Right ventricle myocardium inferior (tissue), 1 donor: ENCODE measurements at places on chromosomes 13 and 19. TPM values are rescaled to one million over a fixed set of nuclear protein-coding genes. Genes with fewer than 3 reads are reported as not detected.

C5AR1 gene
- total RNA-seq, result 5.0 TPM

PTGER1 gene
- total RNA-seq, result not detected

PBX4 gene
- not detected for total RNA-seq

KCNRG gene
- total RNA-seq, result 0.22 TPM

LILRA6 gene
- total RNA-seq, result 2.7 TPM

DNA sequence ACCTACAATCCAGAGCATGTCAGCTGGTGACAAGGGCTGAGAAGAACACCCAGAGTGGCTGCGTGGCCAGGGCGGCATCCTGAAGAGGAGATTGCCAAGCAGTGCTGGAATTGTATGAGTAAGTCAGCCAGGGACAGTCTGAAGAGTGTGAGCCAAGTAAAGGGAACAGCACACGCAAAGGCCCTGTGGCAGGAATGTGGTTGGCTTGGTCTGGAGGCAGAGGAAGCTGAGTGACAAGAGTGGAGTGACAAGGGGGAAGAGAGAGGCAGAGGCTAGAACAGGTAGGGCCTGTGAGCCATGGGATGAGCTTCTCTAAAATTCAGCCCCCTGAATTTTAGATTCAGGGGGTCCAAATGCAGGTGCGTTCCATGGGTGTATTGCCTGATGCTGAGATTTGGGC is 53.7 kb upstream of the UQCRFS1 start:
- DNase-seq, result no peak

- DNase-seq, result no peak
Observed at GRCh38 chr13:112931028-112931934, 37.7 kb upstream of the MCF2L start.

DNA sequence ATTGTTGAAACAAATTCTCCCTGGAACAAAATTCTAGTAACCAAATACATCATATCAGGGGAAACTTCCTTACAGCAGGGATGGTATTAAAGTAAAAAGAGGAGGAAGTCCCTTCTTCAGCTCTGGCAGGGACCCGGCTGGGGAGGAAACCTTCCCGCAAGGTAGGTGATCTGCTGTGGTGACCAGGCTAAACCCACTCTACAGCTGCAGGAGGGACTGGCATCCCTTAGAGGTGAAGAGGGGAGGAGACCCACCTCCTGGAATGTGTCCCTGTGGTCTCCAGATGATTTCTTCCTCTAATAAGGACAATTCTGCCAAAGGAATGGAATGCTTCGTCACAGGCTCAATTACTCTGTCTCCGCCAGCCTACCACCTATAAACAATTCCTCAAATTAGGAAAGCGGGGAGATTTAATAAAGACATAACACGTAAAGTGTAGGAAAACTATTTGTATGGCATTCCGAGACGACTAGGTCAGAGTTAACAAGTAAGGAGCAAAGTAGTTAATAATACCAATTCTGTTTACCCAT is 637 bp upstream of the PDS5B start:
- DNase-seq, result no peak

GRCh38 chr19:1690699-1691307 is 38.4 kb upstream of the TCF3 start:
- peak; percentile 74 for DNase-seq

DNA sequence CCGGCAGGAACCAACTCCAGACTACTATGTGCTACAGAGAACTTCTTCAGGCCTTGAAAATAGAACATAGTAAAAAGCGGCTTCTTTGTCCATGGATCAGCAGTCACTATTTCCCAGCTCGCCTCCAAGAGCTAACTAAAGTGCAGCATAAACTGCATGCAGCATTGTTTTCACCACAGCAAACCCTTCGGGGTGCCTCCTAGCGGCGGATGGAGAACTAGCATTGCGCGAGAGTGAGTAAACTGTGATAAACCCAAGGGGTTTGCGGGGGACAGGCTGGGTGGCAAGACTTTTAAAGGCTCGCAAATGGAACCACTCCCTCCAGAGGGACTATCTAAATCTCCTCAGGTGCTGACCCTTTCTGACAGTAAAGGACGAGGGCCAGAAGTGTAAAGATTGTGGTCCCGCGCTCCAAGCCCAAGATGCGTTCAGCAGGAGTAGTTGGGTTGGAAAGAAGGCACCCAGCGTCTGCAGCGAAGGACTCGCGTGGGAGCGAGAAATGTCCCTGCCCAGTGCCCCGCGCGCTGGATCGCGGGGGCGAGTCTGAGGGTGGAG is 21.5 kb upstream of the SGCG start:
- DNase-seq, result no peak

DNA sequence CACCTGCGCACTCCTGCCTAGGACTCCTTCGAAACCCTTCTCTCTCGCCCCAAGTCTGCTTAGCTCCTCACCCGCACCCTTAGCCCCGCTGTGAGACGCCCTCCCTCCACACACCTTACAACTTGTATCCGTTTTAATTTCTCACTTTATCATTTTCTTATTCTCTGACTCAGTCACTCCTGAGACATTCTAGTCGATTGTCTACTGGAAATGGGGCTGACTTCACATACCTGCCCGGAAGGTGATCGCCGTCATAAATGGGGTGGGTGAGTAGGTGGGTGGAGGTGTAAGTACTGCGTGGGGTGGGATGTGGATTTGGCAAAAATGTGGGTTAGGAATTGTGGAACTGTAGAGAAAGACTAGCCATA is 714 bp downstream of the NDFIP2 start:
- DNase-seq, result no peak

GRCh38 chr13:112194579-112194978 is 127.6 kb downstream of the SOX1 start:
- no peak for DNase-seq

- no peak for DNase-seq
Observed at GRCh38 chr19:17718550-17718946, 732 bp upstream of the MAP1S start.

DNA sequence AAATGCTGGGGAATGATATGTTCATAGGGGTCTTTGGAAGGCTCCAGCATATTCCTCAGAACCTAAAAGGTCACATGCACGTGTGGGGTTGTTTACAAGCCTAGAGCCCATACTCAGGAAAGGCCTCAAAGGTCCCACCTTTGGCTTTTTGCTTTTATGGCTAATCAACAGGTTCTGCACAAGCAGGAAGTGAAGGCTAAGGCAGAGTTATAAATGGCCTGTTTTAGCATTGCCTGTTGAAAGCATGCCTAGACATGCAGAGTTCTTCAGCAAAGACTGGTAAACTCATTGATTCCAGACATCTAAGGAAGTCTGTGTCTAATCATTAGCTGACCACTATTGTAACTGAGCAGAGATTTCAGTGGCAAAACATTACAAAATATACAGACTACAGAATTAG is 198.3 kb downstream of the KCNRG start:
- no peak for DNase-seq

DNA sequence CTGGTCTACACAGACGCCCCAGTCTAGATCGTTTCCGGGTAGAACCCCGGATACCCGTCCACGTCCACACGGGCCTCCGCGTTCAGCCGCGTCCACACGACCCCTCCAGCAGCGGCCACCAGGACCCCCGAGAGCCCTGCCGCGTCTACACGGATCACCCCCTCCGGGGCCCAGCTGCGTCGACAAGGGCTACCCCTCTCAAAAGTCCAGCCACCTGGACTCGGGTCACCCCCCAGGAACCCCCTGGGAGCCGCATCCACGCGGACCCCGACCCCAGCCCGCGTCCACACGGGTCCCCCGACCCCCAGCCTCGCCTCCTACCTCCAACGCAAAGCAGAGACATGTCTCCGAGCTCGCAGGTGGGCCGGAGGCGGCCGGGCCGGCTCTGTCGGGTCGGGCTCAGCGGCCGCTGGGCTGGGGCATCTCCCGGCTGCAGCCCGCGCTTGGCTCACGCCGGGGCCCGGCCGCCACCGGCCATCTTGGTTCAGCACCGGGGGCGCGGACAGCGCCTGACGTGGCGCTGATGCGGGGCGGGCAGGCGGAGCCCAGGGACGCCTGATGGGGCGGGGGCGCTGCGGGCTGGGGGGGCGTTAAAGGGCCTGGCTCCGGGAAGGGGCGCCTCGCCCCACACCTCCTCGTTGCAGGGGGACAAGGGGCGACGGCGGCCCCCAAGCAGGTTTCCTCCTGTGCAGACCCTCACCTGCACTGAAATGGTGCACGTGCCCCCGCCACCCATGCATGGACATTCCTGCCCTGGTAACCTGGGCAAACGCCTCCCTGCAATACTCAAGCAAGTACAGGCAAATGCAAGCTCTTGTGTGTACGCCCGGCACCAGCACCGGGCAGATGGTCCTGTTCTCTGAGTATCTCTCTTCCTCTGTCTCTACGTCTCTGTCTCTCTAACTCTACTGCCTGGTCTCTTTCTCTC is at the start of gene UNC13A:
Gene UNC13A (minus strand): TSS at position 498 of the 928 bp plus-strand sequence. CDS start 155 bp downstream, at position 343.
- DNase-seq, result peak; percentile 68

DNA sequence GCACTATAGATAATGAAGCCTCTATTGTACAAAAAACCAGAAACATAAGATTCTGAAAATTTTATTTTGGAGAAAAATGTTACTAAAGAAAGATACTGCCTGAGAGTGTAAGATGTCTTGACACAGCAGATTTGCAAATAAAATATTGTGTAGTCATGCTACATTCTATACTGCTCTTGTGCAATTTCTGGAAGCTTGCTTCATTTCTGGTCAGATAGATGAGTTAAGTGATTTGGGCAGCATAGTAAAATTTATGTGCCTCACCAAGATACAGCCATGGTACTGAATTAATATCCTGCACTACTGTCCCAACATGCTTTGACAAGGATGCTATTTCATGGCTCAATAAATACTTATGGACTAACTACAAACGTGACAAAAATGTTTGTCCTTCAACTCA is 55.1 kb upstream of the STARD13 start:
- no peak for DNase-seq

DNA sequence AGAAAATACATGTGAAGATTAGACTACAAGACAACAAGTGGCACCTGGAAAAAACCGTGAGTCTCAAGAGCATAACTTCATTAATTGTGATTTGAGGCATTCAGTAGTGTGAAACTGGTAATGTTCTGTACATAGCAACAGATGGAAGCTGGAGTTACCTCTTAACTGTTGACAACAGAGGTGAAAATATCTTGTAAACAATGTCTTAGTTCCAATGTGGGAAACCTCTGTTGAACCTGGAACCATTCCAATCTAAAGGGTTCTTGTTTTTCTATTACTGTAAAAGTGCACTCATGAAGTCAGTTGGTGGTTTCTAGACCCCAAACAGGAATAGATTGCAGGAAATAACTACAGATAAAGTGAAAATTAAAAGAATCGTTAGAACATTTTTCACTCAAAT is 728.4 kb downstream of the SLITRK1 start:
- DNase-seq, result no peak

- DNase-seq, result peak; percentile 74
Observed at GRCh38 chr13:114064450-114065140, 67.8 kb downstream of the RASA3 start.

DNA sequence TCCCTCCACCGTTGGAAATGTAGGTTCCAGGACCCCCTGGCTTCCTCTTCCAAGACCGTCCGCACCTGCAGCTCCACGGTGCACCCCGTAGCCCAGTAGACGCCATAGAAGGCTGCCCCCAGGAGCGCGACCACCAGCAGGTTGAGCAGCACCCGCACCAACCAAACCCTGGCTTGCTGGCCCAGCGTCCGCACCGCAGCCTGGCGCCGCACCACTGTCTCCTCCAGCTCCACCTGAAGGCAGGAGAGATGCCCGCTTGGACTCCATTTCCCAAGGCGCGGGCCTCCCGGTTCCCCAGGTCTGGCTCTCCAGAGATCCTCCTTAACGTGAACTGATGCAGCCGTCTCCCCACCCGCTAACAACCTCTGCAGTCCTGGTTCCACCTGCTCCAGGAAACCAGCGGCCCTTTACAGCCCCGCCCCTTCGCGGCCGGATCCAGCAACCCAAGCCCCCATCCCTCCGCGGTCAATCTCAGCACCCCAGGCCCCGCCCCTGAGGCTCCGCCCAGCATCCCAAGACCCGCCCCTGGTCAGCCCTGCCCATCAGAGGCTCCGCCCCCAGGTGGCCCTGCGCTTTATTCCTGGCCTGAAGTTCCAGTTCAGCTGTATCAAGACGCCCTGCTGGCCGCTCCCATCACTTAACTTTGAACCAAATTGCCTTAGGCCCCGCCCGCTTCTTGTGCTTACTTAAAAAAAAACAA is 5.0 kb upstream of the LENG1 start:
- DNase-seq, result no peak

DNA sequence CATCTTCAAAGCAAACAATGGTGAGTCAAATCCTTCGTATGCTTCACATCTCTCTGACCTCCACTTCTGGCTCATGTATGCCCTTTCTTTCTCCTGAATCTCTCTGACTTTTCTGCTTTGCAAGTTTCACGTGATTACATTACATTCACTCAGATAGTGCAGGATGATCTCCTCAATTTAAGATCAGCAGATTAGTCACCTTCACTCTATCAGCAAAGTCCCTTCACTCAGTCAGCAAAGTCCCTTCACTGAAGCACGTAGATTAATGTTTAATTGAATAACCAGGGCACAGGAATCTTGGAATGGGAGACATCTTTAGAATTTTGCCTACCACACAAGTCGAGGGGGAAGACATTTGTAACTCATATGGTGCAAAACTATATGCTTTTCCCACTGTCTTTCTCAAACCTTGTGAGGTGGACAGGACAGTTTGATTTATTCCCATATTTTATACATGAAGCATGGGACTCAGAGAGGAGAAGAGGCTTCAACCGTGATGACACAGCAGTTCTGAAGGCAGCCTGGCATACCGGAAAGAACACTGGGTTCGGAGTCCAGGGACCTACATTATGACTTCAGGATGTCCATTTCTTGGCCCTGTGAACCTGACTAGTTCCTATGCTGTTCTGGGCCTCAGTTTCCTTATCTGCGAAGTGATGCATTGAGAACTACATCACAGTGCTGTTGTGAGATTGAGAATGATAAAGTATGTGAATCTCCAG is 23.3 kb downstream of the SIGLECL1 start:
- DNase-seq, result no peak

DNA sequence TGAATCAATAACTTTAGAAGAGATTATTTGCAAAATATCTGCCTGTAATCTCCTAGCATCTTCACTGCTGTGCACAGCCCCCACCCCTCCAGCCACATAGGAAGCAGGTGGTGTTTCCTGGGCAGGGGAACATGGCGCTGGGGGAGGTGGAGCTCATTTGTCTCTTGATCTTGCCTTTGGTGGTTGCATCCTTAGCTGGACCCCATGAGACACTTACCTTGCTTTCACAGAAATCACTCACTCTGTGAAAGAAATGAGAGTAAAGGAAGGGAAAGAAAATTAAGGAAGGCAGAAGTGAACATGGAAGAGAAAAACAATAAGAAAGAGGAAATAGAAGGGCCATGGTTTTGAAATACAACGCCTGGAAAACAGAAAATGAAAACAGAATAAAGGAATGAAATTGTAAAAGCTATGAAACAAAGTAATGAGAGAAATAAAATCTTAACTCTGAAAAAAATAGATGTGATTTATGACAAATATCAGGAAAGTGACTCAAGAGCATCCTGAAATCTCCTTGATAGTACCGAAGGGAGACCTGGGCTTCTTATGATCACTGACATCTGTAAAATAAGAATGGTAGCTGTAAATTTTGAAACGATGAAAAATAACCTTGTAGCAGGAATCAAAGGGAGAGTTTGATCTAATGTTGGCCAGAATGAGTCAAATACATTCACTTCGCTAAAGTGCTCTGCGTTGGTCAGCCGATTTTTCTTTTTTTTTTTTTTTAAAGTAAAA is 17.2 kb upstream of the RNASEH2B start:
- no peak for DNase-seq
